ENCODE measurements at places on chromosomes 2 and 18. TPM values are rescaled to one million over a fixed set of nuclear protein-coding genes. Genes with fewer than 3 reads are reported as not detected.

DNA sequence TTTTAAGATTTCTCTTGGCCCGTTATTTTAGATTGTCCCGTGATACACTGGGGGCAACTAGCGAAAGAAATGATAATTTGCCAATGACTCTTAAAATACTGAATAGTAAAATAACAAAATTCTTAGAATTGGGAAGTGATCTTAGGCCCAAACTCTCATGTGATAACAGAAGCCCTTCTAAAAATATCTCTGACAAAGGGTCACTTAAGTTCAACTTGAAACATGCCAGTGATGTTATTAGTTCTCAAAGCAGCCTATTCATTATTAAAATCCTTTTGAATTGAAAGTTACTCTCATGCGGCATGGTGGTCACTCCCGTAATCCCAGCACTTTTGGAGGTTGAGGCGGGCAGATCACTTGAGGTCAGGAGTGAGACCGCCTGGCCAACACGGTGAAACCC, 920.9 kb downstream of the NRXN1 start:
- no peak for DNase-seq

GRCh38 chr2:8694737-8695136, 12.9 kb downstream of the ID2 start:
- DNase-seq = no peak

GRCh38 chr2:113061241-113061640, 2.2 kb downstream of the IL36RN start:
- DNase-seq = no peak

GRCh38 chr2:112154246-112155117, 16.3 kb downstream of the FBLN7 start:
- no peak for DNase-seq

GRCh38 chr2:138356178-138356577, 145.4 kb upstream of the SPOPL start:
- DNase-seq = no peak

Gene REG3G
- total RNA-seq = not detected

Gene LAMA1
- total RNA-seq = 15.1 TPM

Gene MAL
- total RNA-seq = not detected
